Osteocyte (in vitro differentiated cells): ENCODE measurements at places on chromosomes 2 and 18.

DNA sequence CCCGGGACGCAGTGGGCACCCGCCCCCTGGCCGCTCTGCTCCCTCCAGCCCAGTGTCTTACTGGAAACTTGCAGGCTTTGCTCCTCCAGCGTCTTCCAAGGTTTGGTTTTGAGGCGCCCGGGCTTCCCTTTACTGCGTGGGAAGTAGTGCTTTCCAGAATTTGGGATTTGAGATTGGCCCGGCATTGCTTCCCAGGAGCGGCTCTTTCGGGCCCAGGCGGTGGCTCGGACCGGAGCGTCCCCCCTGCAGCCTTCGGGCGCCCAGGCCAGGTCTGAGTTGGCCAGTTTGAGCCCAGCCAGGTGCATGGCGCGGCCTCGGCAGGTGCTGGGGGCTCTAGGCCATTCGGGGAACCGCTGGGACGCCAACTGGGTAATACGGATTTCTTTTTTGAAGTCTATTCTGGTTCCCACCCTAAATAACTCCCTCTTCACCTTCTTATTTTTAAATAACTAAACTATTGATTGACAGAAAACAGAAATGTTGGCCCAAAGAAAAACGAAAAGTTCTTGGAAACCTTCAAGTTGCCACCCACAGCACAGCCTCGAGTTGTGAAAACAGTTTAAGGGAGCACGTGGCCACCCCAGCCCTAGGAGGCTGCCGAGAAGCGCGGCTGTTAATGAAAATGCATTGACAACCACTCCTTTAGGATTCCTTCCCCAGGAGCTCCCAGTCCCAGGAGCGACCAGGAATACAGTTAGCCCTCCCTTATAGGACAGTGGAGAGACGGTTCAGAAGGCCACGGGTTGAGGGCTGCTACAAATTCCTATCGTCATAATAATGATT lies 766 bp downstream of the SNTG2 start:
- DNase-seq: no peak

GRCh38 chr2:189249171-189249570 lies 69.6 kb upstream of the COL5A2 start:
- DNase-seq: no peak

DNA sequence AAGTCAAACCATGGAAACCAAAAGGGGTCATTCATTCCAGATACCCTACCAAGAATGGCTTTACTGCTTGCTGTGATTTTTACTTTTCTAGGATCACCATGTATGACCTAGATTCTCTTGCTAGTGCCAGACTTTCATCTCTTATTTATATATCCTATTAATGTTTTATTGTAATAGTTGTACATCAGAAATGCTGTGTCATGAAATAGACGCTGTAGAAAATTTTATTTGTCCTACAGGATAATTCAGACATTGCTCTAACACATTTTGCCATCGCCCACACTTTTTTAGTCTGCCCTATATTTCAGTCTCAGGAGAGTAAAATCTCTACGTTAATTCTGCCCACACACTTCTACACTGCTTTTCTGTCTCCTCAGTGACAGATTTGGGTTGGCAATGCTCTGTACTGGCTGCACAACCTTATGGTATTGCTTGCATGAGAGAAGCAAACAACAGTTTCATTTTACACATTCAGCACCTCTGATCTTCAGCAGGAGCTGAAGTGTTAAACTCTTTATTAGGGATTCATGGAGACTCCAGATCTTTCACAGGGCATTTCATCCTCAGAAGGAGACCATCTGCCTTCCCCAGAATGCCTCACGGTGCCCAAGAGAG lies 871.8 kb upstream of the CHAC2 start:
- no peak for DNase-seq

DNA sequence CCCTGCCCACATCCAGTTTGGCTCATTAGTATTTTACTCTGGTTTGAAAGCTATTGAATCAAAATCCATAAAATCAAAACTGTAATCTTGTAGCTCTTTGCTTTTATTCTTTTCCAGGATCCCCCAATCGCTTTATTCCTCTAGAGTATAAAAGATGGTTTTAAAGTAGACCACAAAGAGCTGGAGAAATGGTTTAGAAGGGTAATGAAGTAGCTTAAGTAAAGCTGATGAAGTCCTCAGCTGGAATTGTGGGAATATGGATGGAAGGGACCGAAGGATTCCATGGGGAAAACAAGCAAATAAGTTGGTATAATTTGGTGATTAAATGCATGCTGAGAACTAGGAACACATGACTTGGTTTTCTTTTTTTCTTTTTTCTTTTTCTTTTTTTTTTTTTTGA lies 12.3 kb downstream of the ARHGAP28 start:
- no peak for DNase-seq
